ENCODE measurements at places on chromosomes 16 and 17.

GRCh38 chr17:50613007-50613992, 21.4 kb upstream of the ABCC3 start:
- DNase-seq, result no peak

GRCh38 chr17:55198690-55199370, 65.9 kb upstream of the HLF start:
- DNase-seq, result no peak

DNA sequence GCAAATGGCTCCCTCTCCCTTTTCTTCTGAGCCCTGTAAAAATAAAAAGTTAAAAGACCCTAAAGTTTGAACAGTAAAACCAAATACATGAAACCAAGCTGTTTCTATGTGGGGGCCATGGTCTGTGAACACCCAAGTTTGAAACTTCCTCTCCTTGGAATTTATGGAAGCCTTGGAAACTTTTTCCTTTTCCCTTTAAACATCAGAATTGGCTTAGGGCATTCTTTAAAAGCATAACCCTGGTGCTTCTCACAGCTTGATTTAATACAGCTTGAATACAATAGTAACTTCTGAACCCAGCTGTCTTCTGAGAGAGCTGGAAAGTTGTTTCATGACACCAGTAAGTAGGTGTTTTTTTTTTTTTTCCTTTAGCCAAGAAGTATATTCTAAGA, 26.5 kb downstream of the NKD1 start:
- DNase-seq, result no peak

GRCh38 chr16:4293822-4294457, 21.1 kb upstream of the TFAP4 start:
- no peak for DNase-seq

DNA sequence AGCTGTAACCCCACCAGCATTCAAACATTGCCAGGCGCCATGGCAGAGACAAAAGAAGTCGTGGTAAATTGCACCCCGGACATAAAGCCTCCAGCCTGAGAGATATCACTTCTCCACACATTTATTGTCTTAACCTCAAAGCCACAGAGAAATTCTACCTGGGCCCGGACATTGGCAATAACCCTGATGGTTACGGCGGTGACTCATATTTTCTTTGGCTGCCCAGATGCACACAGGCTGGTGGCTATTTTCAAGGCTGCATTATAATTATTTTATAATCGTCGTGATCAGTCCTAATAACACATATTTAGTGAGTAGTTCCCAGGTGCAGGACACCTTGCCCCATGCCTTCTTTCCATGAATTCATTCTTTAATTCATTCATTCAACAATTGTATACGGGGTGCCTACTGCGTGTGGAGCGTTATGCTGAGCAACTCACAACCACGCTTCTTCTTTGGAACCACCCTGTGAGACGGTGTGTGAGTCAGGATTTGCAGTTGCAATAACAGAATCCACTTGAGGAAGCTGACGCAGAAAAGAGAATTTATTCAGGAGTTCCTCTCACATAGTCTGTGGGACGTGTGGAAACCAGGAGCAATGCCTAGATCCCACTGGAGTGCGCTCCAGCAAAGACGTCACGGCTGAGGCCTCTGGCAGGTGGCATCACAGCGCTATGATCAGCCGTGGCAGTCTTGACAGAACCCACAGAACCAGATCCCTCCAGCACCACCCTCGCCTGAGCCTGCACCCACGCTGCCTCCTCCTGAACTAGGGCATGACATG, 245.7 kb downstream of the FOXL1 start:
- DNase-seq, result no peak

DNA sequence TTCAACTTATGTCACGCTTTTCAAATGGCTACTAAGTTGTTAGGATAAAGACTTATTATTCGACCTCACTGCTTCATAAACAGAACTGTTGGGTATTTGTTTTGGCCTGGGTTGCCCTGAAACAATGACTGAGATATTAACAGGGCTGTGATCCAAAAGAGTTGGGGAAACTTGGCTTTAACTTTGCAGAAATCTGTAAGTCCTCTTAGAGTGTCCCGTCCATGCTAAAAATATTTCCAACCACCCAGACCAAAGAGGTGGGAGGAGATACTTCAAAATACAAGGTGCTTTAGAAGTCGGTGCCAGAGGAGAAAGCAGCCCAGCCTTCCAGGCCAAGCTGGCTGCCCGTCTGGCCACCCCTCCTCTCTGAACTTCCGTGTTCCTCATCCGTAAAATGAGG, 16.1 kb upstream of the SPATA32 start:
- no peak for DNase-seq
